ENCODE measurements at places on chromosomes 3 and 15. TPM values are rescaled to one million over a fixed set of nuclear protein-coding genes. Genes with fewer than 3 reads are reported as not detected.

Gene GPR62
- polyA plus RNA-seq, result 0.94 TPM

- H3K4me1 ChIP-seq, result no peaks in the 10 kb centered on the region
- no peak overlapping the region for H3K4me3 ChIP-seq
- H3K27ac ChIP-seq, result no peak overlapping the region
- no peaks in the 10 kb centered on the region for H3K27me3 ChIP-seq
- DNase-seq, result no peak
- no peaks in the 10 kb centered on the region for H3K36me3 ChIP-seq
Observed at GRCh38 chr3:152051501-152052404, 178.3 kb downstream of the SUCNR1 start.

GRCh38 chr15:64314456-64314855 lies 41.5 kb downstream of the CSNK1G1 start:
- no peaks in the 10 kb centered on the region for H3K27me3 ChIP-seq
- DNase-seq, result no peak
- peaks cover 11% of the 10 kb centered on the region for H3K4me1 ChIP-seq
- H3K27ac ChIP-seq, result peak overlapping the region; percentile 9
- no peaks in the 10 kb centered on the region for H3K36me3 ChIP-seq
- H3K4me3 ChIP-seq, result no peak overlapping the region

- H3K4me3 ChIP-seq, result no peak overlapping the region
- H3K27ac ChIP-seq, result no peak overlapping the region
- peak; percentile 10 for DNase-seq
- H3K36me3 ChIP-seq, result no peaks in the 10 kb centered on the region
- no peaks in the 10 kb centered on the region for H3K4me1 ChIP-seq
Observed at GRCh38 chr3:43909149-43909548, 218.4 kb downstream of the ABHD5 start.

Gene LRRC3B
- polyA plus RNA-seq, result not detected

DNA sequence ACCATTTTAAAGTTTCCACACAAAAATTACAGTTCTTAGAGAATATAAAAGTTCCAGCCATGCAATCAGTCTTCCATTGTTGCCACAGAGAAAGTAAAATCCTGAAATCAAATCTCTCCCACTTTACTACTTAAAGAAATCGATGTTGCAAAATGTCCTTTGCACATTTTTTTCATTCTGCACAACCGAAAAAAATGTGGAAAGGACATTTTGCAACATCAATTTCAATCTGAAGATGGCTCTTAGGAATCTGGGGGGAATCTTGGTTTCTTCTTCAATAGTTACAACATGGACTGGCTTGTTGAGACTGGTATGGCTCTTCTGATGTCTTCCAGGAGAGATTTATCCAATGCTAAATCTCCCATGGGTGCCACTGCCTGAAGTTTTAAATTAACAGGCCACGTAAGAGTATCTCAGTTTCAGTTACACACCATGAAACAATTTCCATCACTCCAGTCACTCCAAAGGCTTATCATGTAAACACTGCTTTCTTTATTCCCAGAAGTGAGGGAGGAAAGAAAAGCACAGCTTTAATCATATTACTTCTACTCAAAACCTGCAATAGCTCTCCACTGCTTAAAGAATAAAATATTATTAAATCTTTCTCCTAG lies 55.8 kb upstream of the CTNNB1 start:
- no peak overlapping the region for H3K27ac ChIP-seq
- no peaks in the 10 kb centered on the region for H3K4me1 ChIP-seq
- H3K36me3 ChIP-seq, result no peaks in the 10 kb centered on the region
- H3K4me3 ChIP-seq, result no peak overlapping the region

Gene INAFM2
- polyA plus RNA-seq, result 330 TPM

GRCh38 chr3:186021673-186022362 lies 84.0 kb upstream of the TRA2B start:
- peak; percentile 83 for DNase-seq
- peaks cover 5% of the 10 kb centered on the region for H3K4me1 ChIP-seq
- H3K4me3 ChIP-seq, result no peak overlapping the region
- no peak overlapping the region for H3K27ac ChIP-seq
- no peaks in the 10 kb centered on the region for H3K27me3 ChIP-seq

- peak overlapping the region; percentile 34 for H3K4me3 ChIP-seq
- peaks cover 27% of the 10 kb centered on the region for H3K4me1 ChIP-seq
- no peaks in the 10 kb centered on the region for H3K36me3 ChIP-seq
- H3K27ac ChIP-seq, result peak overlapping the region; percentile 71
Observed at GRCh38 chr3:126476166-126477060, 722 bp upstream of the ZXDC start.

DNA sequence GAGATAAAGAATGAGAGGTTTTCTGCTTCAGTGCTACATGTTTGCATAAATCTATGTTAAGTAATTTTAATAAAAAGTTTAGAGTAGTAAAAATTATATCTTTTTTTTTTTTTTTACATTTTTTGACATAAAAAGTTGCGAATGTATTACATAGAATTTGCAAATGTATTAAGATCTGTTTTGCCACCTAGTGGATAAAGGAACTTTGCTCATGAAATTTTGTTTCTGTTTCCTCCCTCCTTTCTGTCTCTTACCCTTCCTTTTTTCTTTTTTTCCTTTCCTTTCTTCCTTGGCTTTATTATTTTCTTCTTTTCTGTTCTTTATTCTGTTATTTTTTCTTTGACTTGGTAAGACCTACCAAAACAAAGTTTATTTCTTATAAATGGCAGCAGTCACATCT lies 58.5 kb upstream of the UTS2B start:
- no peaks in the 10 kb centered on the region for H3K27me3 ChIP-seq
- peaks cover 17% of the 10 kb centered on the region for H3K36me3 ChIP-seq
- no peak overlapping the region for H3K4me3 ChIP-seq

All from cardiac muscle cell (in vitro differentiated cells and primary cell).